IMR-90 (cell line): ENCODE measurements at places on chromosomes 3 and 15. TPM values are rescaled to one million over a fixed set of nuclear protein-coding genes. Genes with fewer than 3 reads are reported as not detected.

The TRPM1 gene
- 0.28 TPM in 1 of 2 replicates, not detected in the other for total RNA-seq

The CRBN gene
- 33.9 and 53.9 TPM in 2 replicates for total RNA-seq

The GPR160 gene
- total RNA-seq: 0.18 and 0.28 TPM in 2 replicates

The CCR2 gene
- not detected in 2 replicates for total RNA-seq

The SERPINI2 gene
- not detected in 2 replicates for total RNA-seq

The GOLGA6A gene
- total RNA-seq: not detected in 2 replicates

The SLC15A2 gene
- under 0.01 and 0.18 TPM in 2 replicates for total RNA-seq

The SLC27A2 gene
- total RNA-seq: under 0.01 TPM in 1 of 2 replicates, not detected in the other
